ENCODE measurements at places on chromosomes 5 and 9.

DNA sequence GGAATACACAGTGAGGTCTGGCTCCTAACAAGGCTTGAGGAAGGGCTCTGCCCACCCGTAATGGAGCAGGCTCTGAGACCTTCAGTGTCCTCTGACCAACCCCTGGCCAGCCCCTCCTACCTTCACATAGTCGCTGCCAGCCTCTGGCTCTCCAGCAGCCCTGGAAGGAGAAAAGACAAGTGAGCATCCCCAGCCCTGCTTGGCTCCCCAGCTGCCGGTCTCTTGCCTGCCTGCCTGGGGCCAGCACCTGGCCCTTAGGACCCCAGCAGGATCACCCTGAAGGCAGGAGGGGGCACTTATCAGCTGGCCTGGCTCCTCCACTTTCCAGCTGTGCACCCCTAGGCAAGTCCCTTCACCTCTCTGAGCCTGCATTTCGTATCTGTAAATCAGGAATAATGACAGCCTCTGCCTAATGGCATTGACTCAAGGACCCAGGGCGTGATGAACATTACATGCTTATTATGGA, 16.9 kb downstream of the SH2D3C start:
- no peak for DNase-seq

- DNase-seq, result no peak
Observed at GRCh38 chr9:1332156-1332555, 282.0 kb downstream of the DMRT2 start.

GRCh38 chr9:36456480-36457065, 56.5 kb upstream of the RNF38 start:
- DNase-seq, result no peak

- DNase-seq, result no peak
Observed at GRCh38 chr9:93567271-93567959, 9.0 kb upstream of the PHF2 start.

All from ACHN (cell line).